Caco-2 (cell line): ENCODE measurements at places on chromosomes 2 and 18. TPM values are rescaled to one million over a fixed set of nuclear protein-coding genes. Genes with fewer than 3 reads are reported as not detected.

CHRNG gene
- not detected in 2 replicates for total RNA-seq

LYPD1 gene
- 15.8 and 18.2 TPM in 2 replicates for total RNA-seq

GALNT14 gene
- total RNA-seq: not detected in 2 replicates

UGT1A4 gene
- total RNA-seq: 0.79 and 0.84 TPM in 2 replicates

PLEK gene
- not detected in 2 replicates for total RNA-seq

SLC14A1 gene
- not detected in 2 replicates for total RNA-seq

ZSWIM2 gene
- total RNA-seq: not detected in 2 replicates

CDCA7 gene
- total RNA-seq: 51.1 and 58.1 TPM in 2 replicates

SAG gene
- total RNA-seq: not detected in 2 replicates

TMEM163 gene
- 3.2 and 4.1 TPM in 2 replicates for total RNA-seq

GREB1 gene
- 2.2 and 2.4 TPM in 2 replicates for total RNA-seq

ST6GAL2 gene
- total RNA-seq: not detected in 2 replicates

TP53I3 gene
- 24.8 and 28.1 TPM in 2 replicates for total RNA-seq

SIX3 gene
- not detected in 2 replicates for total RNA-seq

CNRIP1 gene
- not detected in 2 replicates for total RNA-seq

ANO7 gene
- total RNA-seq: 4.1 and 4.7 TPM in 2 replicates

HAAO gene
- total RNA-seq: 44.1 and 47.5 TPM in 2 replicates
